Thoracic aorta (tissue), 2 donors: ENCODE measurements at places on chromosomes 2 and 18. TPM values are rescaled to one million over a fixed set of nuclear protein-coding genes. Genes with fewer than 3 reads are reported as not detected.
A peak's percentile ranks its signal among the peaks of the same experiment; 100 is the strongest.

- H3K4me3 ChIP-seq = no peak overlapping the region
- H3K27ac ChIP-seq = no peak overlapping the region
- H3K4me1 ChIP-seq = no peaks in the 10 kb centered on the region
- H3K36me3 ChIP-seq = no peaks in the 10 kb centered on the region
Observed at GRCh38 chr2:222255090-222255489, 43.7 kb downstream of the PAX3 start.

RESP18 gene
- not detected for total RNA-seq

DNA sequence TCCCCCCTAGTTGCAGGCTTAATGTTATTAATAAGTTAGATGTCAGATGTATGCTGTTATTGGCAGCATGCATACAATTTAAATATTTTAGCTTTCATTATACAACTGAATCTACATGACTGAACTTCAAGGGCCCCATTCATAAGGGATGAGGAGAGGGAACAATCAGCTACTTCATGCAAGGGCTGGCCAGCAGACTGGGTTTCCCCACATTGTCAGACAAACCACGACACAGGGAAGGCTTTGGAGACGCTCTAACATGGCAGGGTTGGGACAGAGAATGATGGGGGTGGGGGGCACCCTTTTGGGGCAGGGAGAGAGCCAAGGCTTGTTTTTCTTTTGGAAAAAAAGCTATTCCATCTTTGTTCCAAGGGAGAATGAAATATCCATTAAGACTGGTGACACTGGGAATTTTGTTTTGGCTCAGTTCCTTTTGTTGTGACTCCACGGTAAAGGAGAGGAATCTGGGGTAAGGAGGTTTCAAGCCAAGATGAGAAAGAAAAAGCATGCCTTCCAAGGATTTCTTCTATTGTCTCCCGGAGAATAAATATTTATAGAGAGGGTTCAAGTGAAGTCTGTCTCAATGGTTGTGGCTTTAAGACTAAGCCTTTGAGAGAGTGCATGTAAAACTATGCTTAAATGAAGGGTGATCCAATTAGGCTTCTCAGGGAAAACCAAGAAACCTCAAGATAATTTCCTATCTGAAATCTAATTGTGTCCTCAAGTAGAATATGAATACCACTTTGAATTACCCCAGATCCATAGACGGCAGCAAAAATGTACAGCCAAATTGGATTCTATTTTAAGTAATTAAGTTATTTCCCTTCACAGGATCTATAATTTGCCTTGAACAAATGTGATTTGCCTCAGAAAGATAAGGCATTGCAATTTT, 5.4 kb downstream of the CXCR4 start:
- no peaks in the 10 kb centered on the region for H3K36me3 ChIP-seq
- DNase-seq = no peak
- no peak overlapping the region for H3K27ac ChIP-seq
- H3K4me3 ChIP-seq = no peak overlapping the region
- H3K4me1 ChIP-seq = no peaks in the 10 kb centered on the region
- H3K27me3 ChIP-seq = no peaks in the 10 kb centered on the region

DNA sequence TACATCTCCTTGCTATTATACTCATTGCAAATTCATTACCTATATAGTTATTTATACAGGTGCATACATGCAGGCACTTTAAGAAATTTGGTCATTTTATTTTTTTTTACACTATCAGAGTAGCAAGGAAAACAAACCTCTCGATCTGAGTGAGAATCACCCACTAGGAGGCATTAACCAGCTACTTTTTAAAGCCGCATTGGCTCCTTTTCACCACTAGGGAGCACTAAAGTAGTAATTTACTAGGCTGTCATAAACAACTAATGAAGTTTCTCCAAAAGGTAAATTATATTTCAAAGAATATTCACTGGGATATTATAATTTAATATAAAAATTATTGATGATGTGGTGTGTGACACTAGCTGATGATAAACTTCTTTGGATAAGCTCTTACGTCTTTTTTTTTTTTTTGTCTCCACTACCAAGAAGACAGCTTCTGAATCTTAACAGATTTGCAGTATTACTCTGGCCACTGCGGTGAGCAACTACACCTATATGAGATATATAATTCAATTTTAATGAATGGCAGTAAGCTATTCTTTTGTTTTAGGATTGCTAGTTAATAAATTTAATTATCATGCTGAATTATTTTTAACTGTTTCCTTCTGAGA, 101.9 kb downstream of the NOL4 start:
- H3K4me3 ChIP-seq = no peak overlapping the region
- H3K27ac ChIP-seq = no peak overlapping the region
- H3K36me3 ChIP-seq = no peaks in the 10 kb centered on the region
- no peaks in the 10 kb centered on the region for H3K27me3 ChIP-seq
- no peaks in the 10 kb centered on the region for H3K4me1 ChIP-seq

CNGA3 gene
- not detected for total RNA-seq

DNA sequence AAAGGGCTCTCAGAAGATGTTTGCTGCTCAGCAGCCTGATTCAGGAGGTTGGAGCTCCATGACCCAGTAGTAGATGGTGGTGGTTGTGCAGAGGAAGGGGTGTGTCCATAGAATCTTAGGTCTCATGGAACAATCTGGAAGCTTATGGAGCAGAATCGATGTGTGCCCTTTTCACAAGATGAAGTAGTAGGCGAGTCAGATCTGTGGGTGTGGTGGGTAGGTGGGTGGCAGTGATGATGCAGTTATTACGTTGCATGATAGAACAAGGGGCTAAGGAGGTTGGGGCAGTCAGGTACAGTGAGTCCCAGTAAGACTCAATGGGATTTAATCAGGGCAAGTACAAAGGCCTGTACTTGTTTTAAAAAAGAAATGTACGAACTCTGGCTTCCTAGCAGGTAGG, 9.1 kb downstream of the TET3 start:
- H3K4me3 ChIP-seq = no peak overlapping the region
- no peaks in the 10 kb centered on the region for H3K4me1 ChIP-seq
- DNase-seq = no peak

GRCh38 chr18:13280070-13280795, 61.7 kb downstream of the LDLRAD4 start:
- no peak overlapping the region for H3K4me3 ChIP-seq
- peaks cover 10% of the 10 kb centered on the region for H3K36me3 ChIP-seq
- DNase-seq = no peak
- no peak overlapping the region for H3K27ac ChIP-seq

GRCh38 chr2:95303191-95303919, 6.2 kb downstream of the KCNIP3 start:
- H3K27ac ChIP-seq = no peak overlapping the region
- no peaks in the 10 kb centered on the region for H3K4me1 ChIP-seq
- no peaks in the 10 kb centered on the region for H3K36me3 ChIP-seq

DNA sequence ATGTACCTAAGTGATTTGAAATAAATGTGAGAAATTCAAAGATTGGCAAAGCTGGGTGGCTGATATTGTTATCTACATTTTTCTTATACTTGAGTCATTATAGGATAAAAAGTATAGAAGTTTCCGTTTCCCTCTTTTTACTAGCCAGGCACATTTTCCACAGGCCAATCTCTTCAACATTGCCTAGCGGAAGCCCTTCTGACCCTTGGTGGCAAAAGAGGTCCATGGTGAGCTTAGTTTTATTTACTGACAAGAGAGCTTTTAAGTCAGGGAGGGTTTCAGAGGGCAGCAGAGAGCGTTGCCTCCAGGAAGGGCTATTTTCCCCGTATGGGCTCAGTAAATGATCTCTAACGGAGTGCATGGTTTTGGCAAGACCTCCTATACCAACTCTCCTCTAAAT, 15.1 kb upstream of the RHOB start:
- H3K27me3 ChIP-seq = no peaks in the 10 kb centered on the region
- no peaks in the 10 kb centered on the region for H3K36me3 ChIP-seq
- no peak overlapping the region for H3K4me3 ChIP-seq
- H3K27ac ChIP-seq = no peak overlapping the region

CACNB4 gene
- 13.8 TPM for total RNA-seq

DNA sequence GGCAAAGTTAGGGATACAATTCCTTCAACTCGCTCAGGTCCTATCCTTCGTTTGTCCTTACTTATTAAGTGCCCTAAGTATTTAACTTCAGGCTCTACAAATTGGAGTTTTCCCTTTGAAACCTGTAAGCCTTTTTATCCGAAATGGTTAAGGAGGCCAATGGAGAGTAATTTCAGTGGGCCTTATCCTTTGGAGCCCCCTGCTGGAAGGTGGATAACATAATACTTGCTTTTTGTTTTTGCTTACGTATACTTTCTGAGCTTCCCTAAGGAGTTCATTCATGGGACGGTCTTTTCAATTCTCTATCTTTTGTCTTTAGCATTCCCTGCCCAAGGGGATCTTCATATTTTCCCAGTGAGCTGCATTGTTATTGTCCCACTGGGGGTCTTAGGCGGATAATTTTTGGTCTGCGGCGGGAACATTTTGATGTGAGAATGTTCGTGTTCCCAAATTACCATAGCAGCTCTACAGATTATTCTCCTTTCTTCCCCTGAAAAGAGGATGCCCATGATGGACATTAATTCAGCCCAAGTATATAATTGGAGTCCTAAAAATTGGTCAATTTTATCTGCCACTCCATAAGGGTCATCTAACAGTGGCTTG, 34.4 kb upstream of the TRAPPC8 start:
- H3K4me3 ChIP-seq = no peak overlapping the region

- no peak overlapping the region for H3K4me3 ChIP-seq
- H3K4me1 ChIP-seq = no peaks in the 10 kb centered on the region
- H3K27me3 ChIP-seq = no peaks in the 10 kb centered on the region
- H3K36me3 ChIP-seq = no peaks in the 10 kb centered on the region
- H3K27ac ChIP-seq = no peak overlapping the region
Observed at GRCh38 chr2:84874381-84875212, 6.3 kb downstream of the TRABD2A start.

DNA sequence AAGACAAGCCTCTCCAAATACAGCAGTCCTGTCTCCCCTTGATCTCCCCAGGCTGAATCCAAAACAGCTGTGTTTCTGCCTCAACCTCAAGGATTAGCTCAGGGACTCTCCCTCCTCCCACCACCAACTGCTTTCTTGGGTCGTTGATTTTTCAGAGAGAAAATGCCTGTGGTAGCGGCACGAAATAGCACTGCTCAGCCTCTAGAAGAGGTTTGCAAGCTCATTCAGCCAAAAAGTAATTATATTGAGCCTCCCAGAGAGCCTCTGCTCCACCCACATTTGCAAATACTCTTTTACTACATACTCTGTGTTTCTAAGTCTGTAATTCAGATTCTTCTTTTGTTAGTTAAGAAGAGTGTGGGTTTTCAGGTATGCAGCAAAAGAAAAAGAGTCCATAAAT, 396.4 kb upstream of the TNP1 start:
- no peak overlapping the region for H3K27ac ChIP-seq
- H3K4me1 ChIP-seq = no peaks in the 10 kb centered on the region
- no peaks in the 10 kb centered on the region for H3K36me3 ChIP-seq
- DNase-seq = no peak

DNA sequence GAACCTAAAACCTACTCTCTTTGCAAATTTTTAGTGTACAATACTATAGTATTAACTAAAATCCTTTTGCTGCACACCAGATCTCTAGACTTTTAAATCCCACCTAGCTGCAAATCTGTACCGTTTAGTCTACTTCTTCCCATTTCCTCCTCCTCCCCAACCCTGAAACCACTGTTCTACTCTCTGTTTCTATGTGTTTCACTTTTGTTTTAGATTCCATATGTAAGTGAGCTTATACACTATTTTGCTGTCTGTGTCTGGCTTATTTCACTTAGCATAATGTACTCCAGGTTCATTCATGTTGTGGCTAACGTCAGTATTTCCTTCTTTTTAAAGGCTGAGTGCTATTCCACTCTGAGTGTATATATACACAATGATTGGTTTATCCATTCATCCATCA, 18.4 kb upstream of the DSC2 start:
- H3K4me3 ChIP-seq = no peak overlapping the region
- H3K27me3 ChIP-seq = no peaks in the 10 kb centered on the region
- DNase-seq = no peak
- no peak overlapping the region for H3K27ac ChIP-seq
- H3K36me3 ChIP-seq = no peaks in the 10 kb centered on the region

GPR155 gene
- 6.8 TPM for total RNA-seq

ALPP gene
- not detected for total RNA-seq

GDF7 gene
- 39.7 TPM for total RNA-seq

YIPF4 gene
- total RNA-seq = 19.0 TPM

TMX3 gene
- total RNA-seq = 57.4 TPM

LYG1 gene
- total RNA-seq = not detected

DNA sequence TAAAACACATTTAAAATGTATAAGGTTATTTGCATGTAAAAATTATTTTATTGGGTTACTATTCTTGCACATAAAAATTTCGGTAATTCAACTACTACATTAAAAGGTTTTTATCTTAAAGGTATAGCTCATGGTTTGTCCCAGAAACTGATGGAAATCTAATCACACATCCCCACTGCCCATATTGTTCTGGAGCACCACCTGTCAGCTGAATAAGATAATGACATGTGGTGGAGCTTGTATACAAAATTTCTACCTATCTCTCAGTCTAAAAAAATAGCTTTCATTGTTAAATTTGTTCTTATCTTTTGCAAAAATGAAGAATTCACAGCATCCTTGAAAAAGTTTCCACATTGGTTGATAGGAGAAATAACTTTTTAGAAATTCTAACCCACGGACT, 18.3 kb downstream of the ERBB4 start:
- no peaks in the 10 kb centered on the region for H3K36me3 ChIP-seq
- no peak overlapping the region for H3K27ac ChIP-seq
- H3K4me1 ChIP-seq = peaks cover 51% of the 10 kb centered on the region
- H3K4me3 ChIP-seq = no peak overlapping the region

FMNL2 gene
- 30.6 TPM for total RNA-seq

- no peaks in the 10 kb centered on the region for H3K4me1 ChIP-seq
- H3K4me3 ChIP-seq = no peak overlapping the region
- H3K36me3 ChIP-seq = no peaks in the 10 kb centered on the region
Observed at GRCh38 chr18:63686871-63687270, 15.9 kb upstream of the SERPINB11 start.

GRCh38 chr2:221262651-221263050, 309.5 kb downstream of the EPHA4 start:
- H3K36me3 ChIP-seq = no peaks in the 10 kb centered on the region
- no peak overlapping the region for H3K27ac ChIP-seq
- no peaks in the 10 kb centered on the region for H3K4me1 ChIP-seq
- DNase-seq = no peak

DNAJC27 gene
- total RNA-seq = 15.0 TPM

DNA sequence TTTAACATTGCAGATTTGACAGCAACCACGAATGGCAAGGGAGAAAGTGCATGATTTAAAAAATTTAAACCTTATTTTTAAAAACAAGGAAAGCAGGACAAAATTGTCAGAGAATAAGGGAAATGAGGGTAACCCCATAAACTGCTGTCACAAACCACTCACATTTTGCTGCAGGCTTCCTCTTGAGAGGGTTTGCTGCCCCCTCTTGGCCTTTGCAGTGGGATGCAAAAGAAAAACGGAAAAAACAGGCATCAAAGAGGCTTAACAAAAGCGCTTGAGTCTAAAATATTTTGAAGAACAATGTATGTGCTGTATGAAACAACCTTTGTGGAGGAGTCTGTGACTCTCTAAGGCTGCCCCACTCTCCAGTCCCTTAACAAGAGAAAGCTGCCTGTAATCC, 91.6 kb downstream of the TMX3 start:
- H3K27me3 ChIP-seq = no peaks in the 10 kb centered on the region
- DNase-seq = no peak
- no peaks in the 10 kb centered on the region for H3K36me3 ChIP-seq
- no peak overlapping the region for H3K4me3 ChIP-seq

ANO7 gene
- total RNA-seq = 1.2 TPM

- DNase-seq = no peak
- H3K4me1 ChIP-seq = peaks cover 24% of the 10 kb centered on the region
- no peaks in the 10 kb centered on the region for H3K36me3 ChIP-seq
- peak overlapping the region; percentile 25 for H3K27ac ChIP-seq
Observed at GRCh38 chr18:23203891-23204432, 68.7 kb downstream of the CABLES1 start.
